EL (cell line): ENCODE measurements at places on chromosomes 12 and 14.
A peak's percentile ranks its signal among the peaks of the same experiment; 100 is the strongest.

DNA sequence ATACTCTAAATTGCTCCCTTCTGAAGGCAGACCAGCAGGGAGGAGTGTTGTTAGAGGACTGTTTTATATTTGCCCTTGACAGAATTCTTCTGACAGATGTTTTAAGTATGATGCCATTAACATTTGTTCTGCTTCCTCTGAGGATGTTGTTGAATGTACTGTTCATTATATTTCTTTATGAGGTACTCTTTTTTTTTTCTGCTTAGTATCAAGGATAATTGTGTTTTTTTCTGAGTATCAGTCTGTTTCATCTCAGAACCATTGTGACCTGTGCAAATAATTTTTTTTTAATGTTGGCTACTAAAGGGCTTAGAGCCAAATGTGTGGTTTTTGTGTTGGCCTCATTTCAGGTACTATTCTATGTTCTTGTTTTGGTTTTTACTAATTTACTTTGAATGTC lies 10.6 kb downstream of the METAP2 start:
- no peak for DNase-seq

GRCh38 chr14:63614679-63615363 lies 26.9 kb downstream of the WDR89 start:
- peak; percentile 44 for DNase-seq

GRCh38 chr14:34081101-34081575 lies 130.3 kb upstream of the EGLN3 start:
- DNase-seq, result peak; percentile 37

DNA sequence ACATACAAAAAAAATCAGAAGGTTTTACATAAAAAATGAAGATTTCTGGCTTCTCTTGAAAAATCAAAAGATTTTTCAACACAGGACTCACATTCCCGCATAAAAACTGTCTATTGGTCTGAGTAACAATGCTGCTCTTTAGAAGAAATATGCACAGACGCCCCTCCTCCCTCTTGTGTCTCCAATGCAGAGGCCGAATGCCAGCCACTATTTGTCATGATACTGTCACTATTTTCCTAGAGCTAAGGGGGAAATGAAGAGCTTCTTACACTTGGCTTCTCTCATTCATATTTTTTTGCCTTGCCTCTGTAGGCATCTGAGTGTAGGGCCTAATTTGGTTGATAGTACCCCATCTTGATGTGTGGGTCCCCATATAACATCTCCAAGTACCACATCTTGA lies 98.0 kb downstream of the BBS10 start:
- peak; percentile 60 for DNase-seq

- no peak for DNase-seq
Observed at GRCh38 chr14:102966681-102967505, 44.4 kb downstream of the AMN start.

- peak; percentile 84 for DNase-seq
Observed at GRCh38 chr12:62744551-62744950, 190.4 kb downstream of the PPM1H start.

- peak; percentile 26 for DNase-seq
Observed at GRCh38 chr14:45112896-45113781, 21.1 kb downstream of the FKBP3 start.

GRCh38 chr12:130398100-130398848 lies 60.6 kb downstream of the PIWIL1 start:
- no peak for DNase-seq

DNA sequence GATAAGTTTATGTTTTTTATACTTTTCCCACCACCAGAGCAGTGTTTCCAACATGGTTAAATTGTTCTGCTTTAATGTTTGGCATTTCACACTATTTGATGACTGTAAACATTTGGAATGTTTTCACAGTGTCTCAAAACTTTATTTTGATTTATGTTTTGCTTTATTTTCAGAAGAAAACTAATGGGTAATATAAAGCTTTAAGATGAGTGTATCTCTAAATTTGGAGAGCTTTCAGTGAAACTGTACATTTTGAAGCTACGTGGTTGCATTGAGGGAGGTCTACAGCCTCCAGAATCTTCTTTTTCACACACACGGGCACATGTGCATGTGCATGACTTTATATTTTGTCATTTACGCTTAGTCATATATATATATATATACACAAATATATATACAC lies 10.7 kb downstream of the BICD1 start:
- DNase-seq, result peak; percentile 45

DNA sequence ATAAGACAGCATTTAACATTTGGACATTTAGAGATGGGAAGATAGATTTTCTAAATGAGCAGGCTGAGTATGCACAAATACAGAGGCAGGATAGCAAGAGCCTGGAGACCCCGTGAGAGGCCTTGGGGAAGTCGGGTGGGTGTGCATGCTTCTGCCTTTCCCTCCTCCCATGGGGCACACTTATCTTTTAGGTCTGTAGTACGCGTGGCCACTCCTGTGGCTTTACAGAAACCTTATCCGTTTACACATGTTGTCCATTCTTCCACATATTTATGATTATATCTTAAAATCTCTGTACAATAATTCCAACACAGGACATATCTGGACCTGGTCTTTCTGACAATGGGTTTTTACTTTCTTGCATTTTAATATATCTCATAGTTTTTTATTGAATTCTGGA lies 33.6 kb downstream of the GYS2 start:
- DNase-seq, result no peak

GRCh38 chr12:30908722-30909348 lies 17.7 kb upstream of the TSPAN11 start:
- peak; percentile 35 for DNase-seq

GRCh38 chr12:7118881-7119280 lies 9.8 kb downstream of the RBP5 start:
- no peak for DNase-seq

- no peak for DNase-seq
Observed at GRCh38 chr14:61368781-61369453, 47.5 kb downstream of the PRKCH start.

GRCh38 chr14:88060576-88060975 lies 55.6 kb downstream of the GPR65 start:
- DNase-seq, result no peak

GRCh38 chr12:81441629-81442028 lies 317.5 kb downstream of the PPFIA2 start:
- no peak for DNase-seq

DNA sequence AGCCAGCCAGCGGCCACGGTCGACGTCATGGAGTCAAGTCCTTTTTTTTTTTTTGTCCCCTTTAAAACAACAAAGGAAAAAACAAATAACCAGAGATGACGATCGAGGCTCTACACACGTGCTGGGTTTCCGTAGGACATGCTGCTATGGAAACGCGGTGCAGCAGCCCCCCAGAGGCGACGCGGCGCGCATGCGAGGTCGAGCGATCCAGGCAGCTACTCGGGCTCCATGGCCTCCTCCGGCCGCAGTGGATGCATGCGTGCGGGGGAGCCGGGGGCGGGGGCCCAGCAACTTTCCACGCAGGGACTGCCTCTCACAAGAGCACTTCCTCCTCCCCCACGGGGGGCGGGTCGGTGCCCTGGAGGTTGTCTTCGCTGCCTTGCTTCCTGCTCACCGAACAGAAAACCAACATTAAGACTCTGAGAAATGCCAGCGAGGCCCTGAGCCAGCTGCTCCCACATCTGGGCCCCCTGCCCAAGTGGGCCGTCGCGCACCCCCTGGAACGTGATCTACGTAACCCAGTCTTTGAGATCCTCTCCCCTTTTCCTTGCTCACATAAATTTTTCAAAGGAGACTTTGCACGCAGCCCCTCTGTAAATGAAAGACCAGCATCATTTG lies 30.7 kb downstream of the P2RX4 start:
- DNase-seq, result no peak

DNA sequence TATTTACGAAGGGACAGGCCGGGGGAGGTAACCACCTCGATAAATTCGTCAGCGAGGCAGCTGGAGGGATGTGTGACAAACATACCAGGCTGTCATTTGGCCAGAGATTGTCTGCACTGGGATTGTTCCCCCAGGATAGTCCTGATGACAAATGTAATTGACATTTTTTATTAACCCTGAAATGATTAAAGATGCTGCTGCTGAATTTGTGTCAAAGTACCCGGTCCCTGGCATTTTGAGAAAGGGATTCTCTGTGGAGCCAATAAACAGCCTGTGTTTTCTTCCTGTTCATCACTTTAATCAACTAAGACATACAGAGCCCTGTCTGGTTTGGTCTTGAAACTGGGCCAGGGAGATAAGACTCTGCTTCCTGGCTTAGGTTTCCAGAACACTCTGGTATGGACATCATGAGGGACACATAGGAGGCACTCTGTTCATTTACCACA lies 117.6 kb downstream of the SLC25A47 start:
- DNase-seq, result no peak

DNA sequence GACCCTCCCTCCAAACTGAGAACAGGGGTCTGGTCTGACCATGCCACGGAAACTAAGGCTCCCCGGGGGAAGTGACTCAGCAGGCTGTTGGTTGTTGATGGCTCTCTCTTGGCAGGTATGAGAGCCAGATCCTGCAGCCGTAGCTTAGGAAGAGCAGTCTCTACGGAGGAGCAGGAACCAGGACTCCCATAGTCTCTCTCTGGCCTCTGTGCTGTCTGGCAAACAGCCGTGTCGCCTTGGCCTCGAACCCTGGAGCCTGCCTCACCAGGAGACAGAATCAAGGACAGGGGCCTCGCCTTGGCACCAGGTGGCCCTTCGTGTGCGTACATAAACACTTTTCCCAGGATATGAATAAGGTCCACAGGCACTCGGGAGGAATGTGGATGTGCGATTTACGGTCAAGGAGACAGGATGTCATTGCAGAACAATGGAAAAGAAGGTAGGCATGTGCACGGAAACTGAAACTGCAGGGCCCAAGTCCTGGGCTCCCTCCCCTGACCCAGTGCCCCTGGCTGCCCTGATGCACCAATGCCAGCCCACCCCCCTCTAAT lies 7.9 kb downstream of the VWF start:
- DNase-seq, result peak; percentile 58

GRCh38 chr12:15719230-15719629 lies 70.0 kb downstream of the EPS8 start:
- peak; percentile 46 for DNase-seq

DNA sequence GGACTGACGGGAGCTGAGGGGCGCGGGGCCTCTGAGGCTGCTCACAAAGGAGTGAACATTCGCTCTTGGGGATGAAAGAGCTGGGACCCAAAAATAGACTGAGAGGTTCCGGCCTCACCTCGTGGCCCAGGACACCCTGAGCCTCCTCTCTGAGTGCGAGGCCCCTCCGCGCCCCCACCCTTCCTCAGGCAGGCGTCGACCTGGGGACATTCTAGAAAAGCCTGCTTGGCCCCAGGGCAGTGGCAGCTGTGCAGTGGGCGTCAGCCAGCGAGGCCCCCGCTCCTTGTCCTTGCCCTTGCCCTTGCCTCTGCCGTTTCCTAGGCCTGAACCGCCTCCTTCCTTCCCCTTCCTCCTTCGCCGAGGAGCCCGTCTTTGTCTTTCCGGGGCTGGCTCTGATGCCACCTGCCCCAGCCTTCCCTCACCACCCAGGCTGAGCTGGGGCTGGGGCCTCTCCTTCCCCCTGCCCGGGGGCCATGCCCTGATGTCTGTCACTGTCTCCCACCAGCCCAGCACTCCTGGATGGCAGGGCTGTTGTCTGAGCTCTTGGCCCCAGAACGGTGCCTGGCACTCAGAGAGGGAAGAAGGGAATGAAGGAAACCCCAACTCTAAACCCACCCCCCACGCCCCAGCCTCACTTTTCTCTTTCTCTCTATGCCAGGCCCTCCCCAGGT lies 208.2 kb upstream of the RTL1 start:
- no peak for DNase-seq

- DNase-seq, result no peak
Observed at GRCh38 chr12:66716522-66716921, 37.6 kb upstream of the GRIP1 start.

DNA sequence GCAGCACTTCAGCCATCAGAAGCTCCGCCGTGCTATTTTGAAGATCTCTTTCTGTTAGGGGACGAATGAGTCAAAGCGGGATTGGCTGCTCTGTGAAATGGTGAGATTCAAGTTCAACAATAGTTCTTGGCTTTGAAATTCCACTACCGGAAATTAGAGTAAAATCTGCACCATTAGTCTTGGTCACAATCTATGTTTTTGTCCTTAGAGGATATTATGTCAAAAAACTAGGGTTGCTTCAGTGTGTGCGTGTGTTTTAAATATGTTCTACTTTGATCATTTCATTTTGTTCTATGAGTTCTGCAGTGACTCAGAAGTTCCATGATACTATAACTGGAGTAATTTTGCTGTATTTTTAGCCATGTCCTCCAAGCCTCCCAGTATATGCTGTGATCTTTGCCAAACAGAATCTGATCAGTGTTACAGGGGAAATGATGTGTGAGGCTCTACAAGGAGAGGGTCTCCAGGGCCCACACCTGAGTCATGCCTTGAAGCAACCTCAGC lies 22.6 kb downstream of the GPHB5 start:
- DNase-seq, result no peak

DNA sequence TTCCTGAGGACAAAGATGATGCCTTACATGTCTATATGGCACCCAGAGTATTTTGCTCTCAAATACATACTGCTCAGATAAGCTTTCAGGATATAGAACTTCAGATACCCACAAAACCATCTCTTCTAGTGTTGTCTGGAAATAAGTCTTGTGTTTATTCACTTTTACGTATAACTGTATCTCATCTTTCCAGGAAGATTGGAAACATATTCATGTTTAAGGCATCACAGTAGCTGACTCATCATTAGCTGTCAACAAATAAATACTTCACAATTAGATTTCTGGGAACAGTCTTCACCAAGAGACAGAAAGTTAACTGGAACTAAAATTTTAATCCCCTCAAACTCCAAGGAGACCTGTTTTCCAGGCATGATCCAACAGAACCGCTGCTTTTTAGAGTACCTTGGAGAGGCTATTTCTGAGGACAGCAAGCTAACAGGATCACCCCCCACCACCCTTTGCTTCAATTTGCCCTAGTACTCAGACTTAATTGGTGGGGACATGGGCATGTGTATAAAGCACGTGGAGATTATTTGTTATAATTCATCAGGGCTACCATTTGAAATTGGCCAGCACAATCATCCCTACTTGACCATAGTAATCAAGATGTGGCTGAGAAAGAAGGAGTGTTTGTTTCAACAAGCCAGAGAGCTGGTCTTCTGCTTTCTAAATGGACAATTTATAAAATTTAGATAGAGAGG lies 129.3 kb upstream of the HIF1A start:
- peak; percentile 80 for DNase-seq

DNA sequence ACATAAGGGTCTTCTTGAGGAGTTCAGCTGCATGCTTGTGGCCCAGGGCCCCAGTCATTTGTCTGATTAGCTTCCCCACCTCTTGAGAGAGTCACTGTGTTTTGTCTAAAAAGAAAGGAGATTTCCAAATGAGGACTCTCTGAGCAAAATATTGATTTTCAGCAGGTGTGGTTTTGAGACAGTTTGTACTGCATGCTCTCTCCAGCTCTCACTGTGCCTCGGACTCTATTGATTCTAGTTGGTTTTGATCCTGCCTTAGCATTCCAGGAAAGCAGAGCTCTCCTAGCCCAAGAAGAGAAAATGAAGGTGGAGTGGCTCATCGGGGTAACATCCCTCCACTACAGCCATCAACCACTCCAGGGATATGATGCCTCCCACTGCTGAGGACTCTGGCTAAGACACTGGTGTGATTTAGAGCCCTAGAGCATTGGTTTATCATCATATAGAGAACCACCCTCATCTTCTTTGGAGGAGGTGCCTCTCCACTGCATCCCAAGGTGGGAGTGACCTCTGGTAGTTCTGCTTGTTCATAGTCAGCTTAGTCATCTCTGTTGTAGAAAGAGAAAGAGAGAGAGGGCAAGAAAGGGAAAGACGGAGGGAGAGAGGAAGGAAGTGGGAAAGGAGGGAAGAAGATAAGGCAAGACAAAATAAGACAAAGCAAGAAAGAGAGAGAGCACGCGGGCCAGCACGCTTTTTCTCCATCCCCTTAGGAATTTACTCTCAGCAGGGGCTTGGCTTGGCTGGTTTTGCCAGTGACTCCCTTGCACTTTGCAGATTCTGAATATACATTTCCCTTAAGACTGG lies 365.6 kb downstream of the DPF3 start:
- DNase-seq, result peak; percentile 52
